Psoas muscle (tissue), 8 donors: ENCODE measurements at places on chromosomes 2 and 18.
A peak's percentile ranks its signal among the peaks of the same experiment; 100 is the strongest.

DNA sequence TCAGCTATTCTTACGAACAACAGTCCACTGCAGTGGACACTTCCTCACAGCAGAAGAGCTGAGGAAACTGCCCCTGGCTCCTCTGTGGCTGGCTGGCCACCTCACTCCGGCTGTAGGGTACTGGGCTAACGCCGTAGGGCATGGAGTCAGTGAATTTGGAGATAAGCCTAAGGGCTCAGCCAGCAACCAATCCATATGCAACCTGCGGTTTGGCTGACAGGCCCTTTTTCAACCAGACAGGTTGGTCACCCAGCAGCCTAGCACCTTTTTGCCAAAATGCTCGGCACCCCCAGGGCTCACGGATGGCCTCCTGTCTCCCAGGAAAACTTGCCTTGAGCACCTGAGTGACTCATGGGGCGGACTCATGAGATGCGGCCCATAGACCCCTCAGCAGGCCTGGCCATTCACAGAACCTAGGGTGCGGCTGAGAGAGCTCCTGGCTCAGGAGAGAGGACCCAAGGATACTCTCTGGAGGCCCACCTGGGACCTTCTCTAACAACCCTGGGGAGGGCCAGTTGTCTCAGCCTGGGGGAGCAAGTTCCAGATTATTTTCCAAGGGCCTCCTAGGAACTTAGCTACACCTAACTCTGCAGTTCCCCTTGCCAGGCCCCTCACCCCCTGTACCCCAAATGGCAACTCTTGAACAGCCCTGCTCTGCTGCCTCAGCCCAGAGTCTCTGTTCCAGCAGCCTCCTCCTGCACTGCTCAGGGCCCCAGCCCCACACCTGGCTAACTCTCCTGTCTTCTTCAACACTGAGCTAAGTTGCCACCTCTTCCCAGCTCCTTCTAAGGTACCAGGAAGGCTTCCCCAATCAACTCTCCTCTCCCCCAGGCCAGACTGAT is 252.1 kb downstream of the CYP26B1 start:
- DNase-seq: no peak

DNA sequence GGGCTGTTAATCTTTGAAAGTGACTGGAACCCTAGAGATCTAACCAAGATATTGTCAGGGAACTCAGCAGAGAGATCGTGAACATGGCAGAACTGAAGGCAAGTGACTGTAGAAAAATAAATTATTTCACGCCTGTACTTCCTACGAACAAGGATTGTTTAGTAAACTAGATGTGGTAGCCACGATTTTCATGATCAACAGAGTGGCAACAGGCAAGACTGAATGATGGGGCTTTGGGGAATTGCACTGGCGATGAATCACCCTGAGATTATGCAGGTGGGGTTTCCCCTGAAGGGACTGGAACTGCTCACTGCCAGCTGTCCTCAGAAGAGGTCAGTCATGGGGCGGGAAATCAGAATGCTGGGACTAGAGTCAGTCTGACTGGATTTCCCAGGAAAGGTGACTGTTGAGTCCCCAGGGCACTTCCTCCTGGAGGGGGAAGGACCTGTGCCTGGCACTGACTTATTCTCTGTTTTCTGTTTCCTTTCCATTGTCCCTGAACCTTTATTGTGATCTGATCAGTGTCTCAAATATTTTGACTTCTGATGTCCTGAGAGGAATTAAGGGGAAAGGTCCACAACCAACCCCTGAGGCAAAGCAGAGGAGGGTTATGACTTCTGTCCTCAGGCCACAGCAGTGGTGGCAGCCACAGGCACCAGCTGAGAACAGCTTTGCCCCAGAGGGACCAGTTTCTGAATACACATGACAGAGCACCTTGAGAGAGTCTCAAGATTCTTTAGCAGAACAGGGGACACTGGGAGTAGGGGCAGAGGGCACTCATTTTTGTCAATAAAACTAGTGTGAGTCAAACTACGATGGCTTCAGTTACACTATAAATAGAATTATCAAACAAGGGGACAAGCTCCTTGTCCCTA is 70.0 kb downstream of the NAB1 start:
- DNase-seq: peak; percentile 59

DNA sequence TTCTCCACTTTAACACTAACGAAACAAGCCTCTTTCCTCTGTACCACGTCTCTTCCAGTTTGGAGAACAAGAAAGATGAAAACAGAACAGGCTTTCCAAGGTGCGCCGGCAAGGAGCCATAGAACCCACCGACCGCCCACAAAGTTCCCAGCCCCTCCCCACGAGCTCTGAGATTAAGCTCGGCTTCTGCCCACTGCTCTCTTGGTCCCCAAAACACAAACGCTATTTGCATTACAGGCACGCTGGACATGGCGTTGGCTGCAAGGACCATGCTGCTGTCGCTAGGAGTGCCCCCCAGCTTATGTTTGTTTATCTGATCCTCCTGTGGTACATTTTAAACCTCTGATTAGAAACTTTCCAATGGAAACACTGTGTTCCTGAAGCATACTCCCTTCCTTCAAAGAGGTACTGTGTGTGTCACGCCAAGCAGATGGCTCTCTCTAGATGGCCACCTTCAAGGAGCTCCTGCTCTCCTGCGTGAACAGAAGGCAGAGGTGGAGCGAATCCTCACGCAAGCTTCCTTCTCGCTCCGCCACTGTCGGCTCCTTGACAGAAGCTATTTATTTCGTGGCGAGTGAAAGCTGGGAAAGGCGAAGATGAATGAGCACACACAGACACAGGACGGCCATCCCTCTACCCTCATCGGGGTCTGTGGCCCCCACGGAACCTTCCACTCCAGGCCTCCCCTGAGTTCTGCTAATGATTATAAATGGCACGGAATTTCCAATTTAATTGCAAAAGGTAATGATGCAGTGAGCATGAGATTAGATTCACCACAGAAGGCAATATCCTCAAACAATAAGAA is 166.2 kb downstream of the EIPR1 start:
- no peak for DNase-seq

GRCh38 chr2:242020196-242021004 is 150.9 kb downstream of the RTP5 start:
- DNase-seq: no peak

DNA sequence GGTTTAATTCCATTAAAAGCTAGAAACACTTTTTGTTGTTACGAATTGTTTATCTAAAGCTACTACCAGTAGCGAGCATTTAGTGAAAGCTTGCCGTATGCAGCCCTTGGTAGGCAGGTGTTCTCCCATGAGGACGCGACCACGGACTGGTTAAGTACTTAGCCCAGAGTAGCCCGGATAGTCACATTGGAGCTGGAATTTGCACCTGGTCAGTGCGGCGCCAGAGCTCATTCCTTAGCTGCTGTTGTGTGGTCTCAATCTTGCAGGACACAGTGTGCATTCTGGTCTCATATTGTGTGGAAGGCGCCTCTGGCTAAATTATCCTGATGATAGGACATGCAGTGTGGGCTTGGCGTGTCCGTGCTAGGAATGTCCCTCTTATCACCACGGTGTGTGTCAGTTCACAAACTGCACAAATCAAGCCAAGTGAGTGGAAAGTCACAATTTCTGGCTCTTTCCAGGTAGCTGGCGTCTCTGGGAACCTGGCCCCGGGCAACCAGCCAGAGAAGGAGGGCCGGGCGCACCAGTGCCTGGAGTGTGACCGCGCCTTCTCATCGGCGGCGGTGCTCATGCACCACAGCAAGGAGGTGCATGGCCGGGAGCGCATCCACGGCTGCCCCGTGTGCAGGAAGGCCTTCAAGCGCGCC is 133.3 kb downstream of the ZNF236 start:
- no peak for DNase-seq

GRCh38 chr2:147679955-147680531 is 164.8 kb upstream of the ACVR2A start:
- no peak for DNase-seq

GRCh38 chr2:176093145-176093897 is 800 bp downstream of the HOXD13 start:
- no peak for DNase-seq

GRCh38 chr2:158099716-158100115 is 2.0 kb upstream of the UPP2 start:
- no peak for DNase-seq

DNA sequence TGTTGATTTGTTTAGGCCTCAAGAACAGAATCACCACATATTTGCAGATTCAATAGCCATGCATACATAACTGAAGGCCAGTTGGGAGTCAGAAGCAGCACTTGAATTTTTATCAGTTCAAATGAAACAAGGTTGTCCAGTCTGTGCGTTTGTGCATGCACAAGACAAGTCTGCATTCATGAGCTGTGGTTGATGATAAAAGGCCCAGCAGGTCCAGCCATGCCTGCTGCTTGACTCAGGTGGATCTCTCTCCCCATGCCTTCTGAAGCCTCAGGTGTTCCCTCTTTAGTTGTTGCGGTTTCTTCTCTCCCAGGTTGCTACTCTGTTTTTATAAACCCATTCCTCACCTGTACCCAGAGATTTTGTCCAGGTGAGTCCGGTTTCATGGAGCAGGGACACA is 124.5 kb downstream of the CCDC102B start:
- no peak for DNase-seq

DNA sequence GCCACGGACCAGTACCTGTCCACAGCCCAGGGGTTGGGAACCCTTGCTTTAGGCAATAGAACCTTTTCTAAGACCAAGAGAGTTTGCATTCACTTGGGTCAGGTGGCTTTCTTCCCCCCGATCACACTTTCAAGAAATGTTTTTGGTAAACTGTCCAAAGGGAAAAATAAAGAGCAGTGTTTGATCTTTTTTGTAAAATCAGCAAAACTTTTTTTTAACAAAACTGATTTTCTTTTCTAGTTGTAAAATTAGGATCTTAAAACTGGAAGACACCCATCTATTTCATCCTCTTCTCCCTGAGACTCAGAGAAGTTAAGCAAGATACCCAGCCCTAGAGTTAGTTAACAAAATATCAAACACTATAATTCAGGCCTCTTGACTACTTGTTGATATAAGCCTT is 6.1 kb upstream of the SESTD1 start:
- no peak for DNase-seq

- no peak for DNase-seq
Measured at GRCh38 chr2:83565181-83565580, 893.9 kb downstream of the SUCLG1 start.

DNA sequence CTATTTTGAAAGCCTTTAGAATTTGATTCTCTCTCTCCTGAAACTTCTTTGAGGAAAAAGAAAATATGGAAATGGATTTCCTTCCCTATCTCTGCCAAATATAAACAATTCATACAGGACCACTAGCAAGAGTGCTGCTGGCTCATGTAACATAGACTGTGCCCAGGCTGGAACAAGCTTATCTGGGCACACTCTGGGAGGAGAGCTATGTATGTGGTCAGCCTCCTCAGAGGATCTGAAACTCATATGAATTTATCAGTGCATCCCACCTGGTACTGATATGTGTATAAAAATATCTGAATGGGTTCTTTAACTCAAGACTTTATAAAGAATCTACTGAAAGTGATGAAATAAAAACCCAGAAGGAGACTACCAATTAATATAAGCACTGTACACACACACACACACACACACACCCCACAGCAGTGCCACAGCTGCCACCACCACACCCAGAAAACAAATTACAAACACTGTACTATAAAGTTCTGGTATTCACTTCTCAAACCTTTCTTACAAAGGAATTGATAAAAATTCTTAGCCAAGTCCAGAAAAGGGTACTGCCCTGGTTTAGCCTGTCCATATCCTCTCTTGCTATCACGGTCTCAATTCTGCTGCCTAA is 115.6 kb downstream of the IRS1 start:
- DNase-seq: no peak

GRCh38 chr2:104857262-104858005 is 3.5 kb downstream of the POU3F3 start:
- DNase-seq: no peak

GRCh38 chr2:108367561-108368175 is 10.1 kb upstream of the SULT1C4 start:
- DNase-seq: no peak
